Activated T-cell treated with anti-CD3 and anti-CD28 coated beads, Interleukin-2, amount 50 U/mL, for 72 hours (primary cell): ENCODE measurements at places on chromosomes 16 and 17. TPM values are rescaled to one million over a fixed set of nuclear protein-coding genes. Genes with fewer than 3 reads are reported as not detected.

PRSS33 gene
- 0.46 TPM for total RNA-seq

SECTM1 gene
- total RNA-seq: 3.3 TPM

CDH13 gene
- total RNA-seq: not detected

GUCY2D gene
- not detected for total RNA-seq

VAT1L gene
- 0.07 TPM for total RNA-seq

CFAP119 gene
- total RNA-seq: 3.2 TPM

DDX19B gene
- total RNA-seq: 52.6 TPM

CCDC154 gene
- 3.4 TPM for total RNA-seq

KREMEN2 gene
- 0.12 TPM for total RNA-seq

INCA1 gene
- total RNA-seq: 0.60 TPM

DNAH2 gene
- total RNA-seq: 0.05 TPM

MLLT6 gene
- 263 TPM for total RNA-seq

HOXB8 gene
- not detected for total RNA-seq

PRKCB gene
- 72.1 TPM for total RNA-seq

USP31 gene
- total RNA-seq: 6.1 TPM

EFNB3 gene
- not detected for total RNA-seq

SLC16A5 gene
- 9.8 TPM for total RNA-seq

HES7 gene
- 1.5 TPM for total RNA-seq

CNTD1 gene
- total RNA-seq: 0.32 TPM

SYNGR2 gene
- total RNA-seq: 92.0 TPM

DRC3 gene
- 0.39 TPM for total RNA-seq

TK2 gene
- 16.6 TPM for total RNA-seq

MYO19 gene
- 118 TPM for total RNA-seq

KAT2A gene
- total RNA-seq: 33.3 TPM

DNAJA2 gene
- total RNA-seq: 65.2 TPM

TMEM238L gene
- not detected for total RNA-seq

ZACN gene
- total RNA-seq: 10.3 TPM

SMPD3 gene
- not detected for total RNA-seq

YBX2 gene
- total RNA-seq: 3.6 TPM

HCRT gene
- not detected for total RNA-seq

CCDC40 gene
- total RNA-seq: 1.3 TPM

ZNF500 gene
- total RNA-seq: 14.1 TPM

CFAP97D1 gene
- not detected for total RNA-seq

EXOC3L1 gene
- not detected for total RNA-seq

CLEC19A gene
- not detected for total RNA-seq

TRIM47 gene
- total RNA-seq: 16.5 TPM

NPIPA8 gene
- not detected for total RNA-seq

ARL5C gene
- total RNA-seq: 0.16 TPM

PDE6G gene
- 4.2 TPM for total RNA-seq

ZMYND15 gene
- total RNA-seq: not detected

DPEP3 gene
- total RNA-seq: 0.16 TPM

TIMP2 gene
- 2.6 TPM for total RNA-seq

FZD2 gene
- 0.23 TPM for total RNA-seq

NXN gene
- total RNA-seq: 1.2 TPM

CDH16 gene
- total RNA-seq: not detected

PIRT gene
- total RNA-seq: not detected

PIMREG gene
- 6.6 TPM for total RNA-seq

TEX19 gene
- total RNA-seq: 0.17 TPM

KRTAP4-3 gene
- total RNA-seq: not detected

TMIGD1 gene
- total RNA-seq: not detected

LPCAT2 gene
- total RNA-seq: 1.5 TPM

MRPL38 gene
- 101 TPM for total RNA-seq

MPP3 gene
- not detected for total RNA-seq

SHBG gene
- total RNA-seq: not detected
